Activated CD4-positive, alpha-beta T cell treated with anti-CD3 and anti-CD28 coated beads, Interleukin-10, Interleukin-2, amounts not matched to agents 100 ng/mL and 50 ng/mL, durations not matched to agents 16 hours and 8 hours (primary cell): ENCODE measurements at places on chromosomes 3 and 15.
A peak's percentile ranks its signal among the peaks of the same experiment; 100 is the strongest.

DNA sequence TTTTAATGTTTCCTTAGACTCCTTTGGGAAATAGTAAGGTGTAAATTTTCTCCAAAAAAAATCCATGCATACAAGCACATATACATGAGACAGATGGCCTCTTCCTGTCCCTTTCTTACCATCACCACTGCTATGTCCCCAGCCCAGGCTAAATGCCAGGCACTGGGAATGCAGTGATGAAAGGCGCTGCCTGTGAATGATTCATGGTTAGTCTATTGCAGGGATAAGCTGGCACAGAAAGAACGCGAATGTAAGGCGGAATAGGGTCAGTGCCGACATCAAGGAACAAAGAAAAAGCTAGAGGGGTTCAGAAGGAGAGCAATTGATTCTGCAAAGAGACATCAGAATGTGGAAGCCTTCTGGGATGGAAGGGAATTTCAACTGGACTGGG, 36.2 kb upstream of the CFAP161 start:
- DNase-seq, result no peak

GRCh38 chr3:112776000-112776399, 70.7 kb downstream of the CD200R1L start:
- peak; percentile 6 for DNase-seq

GRCh38 chr3:11622586-11623550, 20.8 kb downstream of the VGLL4 start:
- DNase-seq, result no peak

- no peak for DNase-seq
These were observed 93.5 kb downstream of the SERPINI1 start for GRCh38 chr3:167829071-167829470.

DNA sequence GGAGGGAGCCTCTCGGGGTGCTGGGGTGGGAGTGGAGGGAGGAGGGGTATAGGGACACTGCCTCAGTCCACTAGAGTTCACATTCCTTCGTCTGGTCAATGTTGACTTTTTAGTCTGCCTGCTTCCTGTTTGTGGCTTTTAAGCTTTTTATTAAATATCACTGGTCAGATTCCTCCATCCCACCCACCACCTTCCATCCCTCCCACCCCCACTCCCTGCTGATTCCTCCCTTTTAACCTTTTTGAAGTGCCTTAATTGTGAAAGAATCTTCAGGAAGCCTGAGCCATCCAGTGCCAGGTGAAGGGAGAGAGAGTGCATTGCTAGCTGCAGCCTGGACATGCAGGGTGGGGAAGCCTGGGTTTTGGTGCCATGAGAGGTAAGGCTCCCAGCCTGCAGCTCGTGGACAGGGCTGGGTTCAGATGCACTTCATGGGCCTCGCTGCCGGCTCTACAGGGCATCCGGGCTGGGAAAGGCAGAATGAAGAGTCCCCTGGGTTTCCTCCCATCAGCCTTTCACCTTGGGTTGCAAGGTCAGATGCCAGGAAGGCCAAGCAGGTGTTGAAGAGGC, 105.9 kb downstream of the DNAJB8 start:
- no peak for DNase-seq

DNA sequence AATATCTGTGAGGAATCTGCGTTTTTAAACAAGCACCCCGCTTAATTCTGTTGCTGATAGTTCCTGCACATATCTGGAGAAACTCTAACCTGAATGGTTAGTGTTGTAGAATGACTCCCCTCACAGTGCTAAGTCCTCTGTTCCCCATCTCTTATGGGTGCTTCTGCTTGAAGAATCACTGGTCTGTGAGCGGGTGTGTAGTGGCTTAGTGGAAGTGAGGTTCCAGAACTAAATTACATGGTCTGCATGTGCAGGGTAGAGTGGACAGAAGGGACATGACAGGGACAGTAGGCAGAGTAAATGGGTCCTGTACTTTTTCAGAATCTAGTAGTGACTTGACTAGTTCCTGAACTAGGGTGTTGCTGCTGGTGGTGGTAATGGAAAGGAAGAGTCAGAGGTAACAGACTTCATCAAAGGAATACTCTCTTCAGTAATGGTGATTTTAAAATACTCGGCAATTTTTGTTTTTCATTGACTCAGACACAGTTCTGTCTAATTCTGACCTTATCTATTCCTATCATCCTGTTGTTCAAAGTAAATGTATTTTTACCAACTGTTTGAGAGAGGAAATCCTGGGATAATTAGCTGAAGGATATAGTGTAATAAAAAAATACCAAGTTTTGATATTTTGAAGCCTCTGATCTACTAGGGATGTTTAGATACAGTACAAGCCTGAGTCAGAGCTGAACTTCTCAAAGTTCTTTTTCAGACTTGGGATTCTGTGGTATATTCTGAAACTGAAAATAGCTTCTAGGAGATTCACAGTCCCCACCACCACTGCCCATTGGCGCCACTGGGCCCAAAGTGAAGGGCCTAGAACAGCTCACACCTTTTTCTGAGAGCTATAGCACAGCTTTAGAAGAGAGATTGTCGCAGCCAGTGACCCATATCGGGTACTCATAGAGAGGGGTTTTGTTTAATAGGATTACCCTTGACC, 55.5 kb downstream of the FNDC3B start:
- DNase-seq, result peak; percentile 68

DNA sequence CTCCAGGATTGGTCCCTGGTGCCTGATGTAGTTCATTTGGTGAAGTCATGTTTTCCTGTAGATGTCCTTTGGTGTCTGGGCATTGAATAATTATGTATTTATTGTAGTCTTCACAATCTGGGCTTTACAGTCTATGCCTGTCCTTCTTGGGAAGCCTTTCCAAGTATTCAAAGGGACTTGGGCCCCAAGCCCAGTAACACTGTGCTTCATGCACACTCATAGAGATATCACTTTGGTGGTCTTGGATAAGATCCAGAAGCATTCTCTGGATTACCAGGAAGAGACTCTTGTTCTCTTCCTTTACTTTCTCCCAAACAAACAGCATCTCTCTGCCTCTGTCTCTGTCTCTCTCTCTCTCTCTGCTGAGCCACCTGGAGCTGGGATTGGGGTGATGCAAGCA, 281.1 kb upstream of the GOLGA6L4 start:
- no peak for DNase-seq

GRCh38 chr3:121974601-121975111, 47.4 kb downstream of the ILDR1 start:
- no peak for DNase-seq

GRCh38 chr3:126983653-126984390, 907 bp downstream of the PLXNA1 start:
- DNase-seq, result peak; percentile 34

DNA sequence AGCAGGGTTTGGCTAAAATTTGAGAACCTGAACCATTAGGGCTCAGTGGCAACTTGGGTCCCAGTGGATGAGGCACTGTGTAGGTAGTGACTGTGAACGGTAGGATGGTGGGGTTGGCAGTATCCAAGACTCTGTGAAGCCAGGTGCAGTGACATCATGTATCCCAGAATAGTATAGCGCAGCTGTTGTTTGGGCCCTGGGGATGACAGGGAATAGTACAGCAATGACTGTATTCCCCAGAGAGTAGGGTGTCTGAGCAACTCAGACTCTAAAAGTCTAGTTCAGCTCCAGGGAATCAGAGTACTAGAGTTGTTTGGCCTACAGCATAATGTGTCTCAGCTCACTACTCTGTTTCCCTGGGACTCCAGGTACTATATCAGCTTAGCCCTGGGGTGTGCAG, 20.7 kb upstream of the PPP2R3A start:
- DNase-seq, result no peak
